ENCODE measurements at places on chromosomes 4 and X. TPM values are rescaled to one million over a fixed set of nuclear protein-coding genes. Genes with fewer than 3 reads are reported as not detected.

Gene SPANXA1
- not detected for total RNA-seq

Gene GYPE
- total RNA-seq = not detected

Gene SMPX
- total RNA-seq = not detected

Gene TIMM17B
- total RNA-seq = 41.5 TPM

DNA sequence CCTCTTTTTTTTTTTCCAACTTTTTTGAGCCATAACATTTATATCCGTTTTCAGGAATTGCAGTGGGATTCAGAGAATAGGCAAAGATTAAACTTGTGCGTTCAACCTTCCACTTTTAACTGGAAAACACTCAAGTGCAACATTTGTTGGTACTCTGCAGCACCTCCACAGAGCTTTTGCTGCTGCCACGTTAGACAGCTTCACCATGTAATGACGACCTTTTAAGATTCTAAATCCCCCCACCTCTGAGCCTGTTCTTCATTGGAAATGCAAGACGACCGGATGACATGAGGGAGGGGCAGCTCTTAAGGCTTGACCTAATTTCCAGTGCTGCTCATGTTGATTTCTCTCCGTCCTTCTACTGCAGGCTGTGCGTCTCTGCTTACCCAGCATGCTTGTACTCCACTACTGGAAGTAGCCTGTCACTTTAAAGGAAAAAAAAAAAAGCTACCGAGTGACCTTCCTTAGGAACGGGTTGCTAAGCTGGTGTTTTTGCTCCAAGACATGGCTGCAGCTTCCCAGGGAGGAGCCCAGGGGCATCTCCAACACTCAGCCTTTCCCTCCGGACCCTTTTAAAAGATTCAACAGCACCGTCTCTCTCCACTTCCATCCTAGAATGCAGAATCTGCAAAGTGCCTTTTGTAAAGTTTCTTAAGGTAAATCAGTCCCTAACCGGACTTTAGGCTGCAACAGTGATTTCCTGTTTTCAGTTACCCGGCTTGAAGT, at the start of gene CC2D2A:
Gene CC2D2A (plus strand): TSS at position 481 of the 726 bp plus-strand sequence. CDS start 6,051 bp downstream, outside the sequence.
- no peak for DNase-seq

DNA sequence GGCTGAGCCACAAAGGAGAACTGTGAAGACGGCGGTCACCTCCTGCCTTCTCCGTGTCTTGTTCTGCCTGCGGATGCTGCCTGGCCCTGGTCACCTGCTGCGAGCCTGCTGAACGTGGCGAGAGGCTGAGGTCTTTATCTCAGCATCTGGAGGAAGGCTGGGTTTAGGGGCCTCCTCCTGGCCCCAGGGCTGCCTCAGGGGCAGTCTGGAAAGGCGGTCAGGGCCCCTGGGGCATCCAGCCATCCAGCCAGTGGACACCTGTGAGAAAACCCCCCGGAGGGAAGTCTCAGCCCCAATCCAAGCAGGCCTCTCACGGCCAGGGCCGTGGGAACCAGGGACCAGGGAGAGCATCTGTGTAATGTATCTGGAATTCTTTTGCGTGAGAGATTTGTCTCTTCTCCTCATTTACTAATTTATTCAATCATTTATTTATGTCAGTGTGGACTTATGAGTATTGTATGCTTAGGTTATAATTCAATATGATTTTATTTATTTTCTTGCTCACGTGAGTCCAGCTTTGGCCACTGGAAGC, 11.3 kb downstream of the PDE6B start:
- DNase-seq = no peak

GRCh38 chr4:88230461-88230891, 53.9 kb downstream of the PPM1K start:
- no peak for DNase-seq

DNA sequence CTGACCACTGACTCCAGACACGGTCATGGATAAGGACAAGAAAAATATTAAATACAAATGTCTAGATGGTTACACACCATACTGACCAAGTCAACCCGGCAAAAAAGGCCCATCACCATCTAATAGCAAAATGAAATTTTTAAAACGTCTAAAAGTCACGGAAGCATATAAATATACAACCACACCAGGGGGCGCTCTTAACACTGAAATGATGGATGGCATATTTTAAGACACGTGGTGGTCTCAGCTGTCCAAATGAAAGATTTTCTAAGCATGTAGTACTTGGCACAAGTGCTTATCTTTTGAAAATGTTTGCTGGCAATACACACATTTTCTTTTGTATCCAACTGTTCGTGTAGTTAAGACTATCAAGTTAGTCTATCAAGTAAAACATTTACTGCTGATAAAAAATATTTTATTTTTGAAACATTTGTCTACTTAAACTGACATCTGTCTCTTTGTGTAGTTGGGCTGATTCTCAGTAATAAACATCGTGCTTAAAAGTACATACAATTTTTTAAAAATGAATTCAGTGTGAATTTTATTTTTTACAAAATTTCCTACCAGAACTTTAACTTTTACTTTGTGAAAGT, 64.6 kb downstream of the COX7B2 start:
- no peak for DNase-seq

DNA sequence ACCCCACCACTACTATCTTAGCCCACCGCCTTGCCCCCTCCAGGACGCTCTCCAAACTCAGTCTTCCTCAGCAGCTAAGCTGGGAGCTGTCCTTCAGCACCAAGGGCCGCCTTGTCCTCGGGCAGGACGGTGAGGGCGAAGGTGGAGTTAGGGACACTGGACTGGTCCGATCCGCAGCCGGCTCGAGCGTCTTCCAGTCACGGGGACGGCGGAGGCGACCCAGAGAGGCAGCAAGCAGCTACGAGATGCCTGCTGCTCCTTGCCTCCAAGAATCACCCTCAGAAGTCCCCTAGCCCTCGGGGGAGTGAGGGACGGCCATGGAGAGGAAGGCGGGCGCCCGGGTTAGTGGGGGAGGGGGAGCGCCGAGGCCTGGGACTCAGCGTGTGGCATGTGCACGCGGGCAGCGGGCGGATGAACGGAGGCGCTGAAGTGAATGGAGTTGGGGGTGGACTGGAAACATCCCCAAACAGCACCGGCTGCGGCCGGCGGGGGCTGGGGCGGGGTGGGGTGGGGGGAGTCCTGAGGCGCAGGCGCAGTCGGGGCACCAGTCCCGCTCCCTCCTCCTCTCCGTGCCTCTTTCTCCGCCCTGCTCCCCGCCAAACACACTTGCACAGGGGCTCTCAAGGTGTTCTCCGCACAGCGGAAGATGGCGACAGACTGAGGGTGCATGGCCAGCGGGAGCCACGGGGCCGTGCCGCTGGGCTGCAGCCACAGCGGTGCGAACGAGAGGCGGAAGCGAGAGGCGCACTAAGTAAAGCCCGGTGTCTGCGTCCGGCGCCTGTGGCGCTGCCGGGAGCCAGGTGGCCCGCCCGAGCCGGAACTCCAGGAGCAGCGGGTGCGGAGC, at the start of gene NALF2:
Gene NALF2 (plus strand): TSS at position 545 of the 844 bp plus-strand sequence. CDS start 957 bp downstream, outside the sequence.
- no peak for DNase-seq

- no peak for DNase-seq
Observed at GRCh38 chr4:164904941-164905340, 28.0 kb downstream of the APELA start.

DNA sequence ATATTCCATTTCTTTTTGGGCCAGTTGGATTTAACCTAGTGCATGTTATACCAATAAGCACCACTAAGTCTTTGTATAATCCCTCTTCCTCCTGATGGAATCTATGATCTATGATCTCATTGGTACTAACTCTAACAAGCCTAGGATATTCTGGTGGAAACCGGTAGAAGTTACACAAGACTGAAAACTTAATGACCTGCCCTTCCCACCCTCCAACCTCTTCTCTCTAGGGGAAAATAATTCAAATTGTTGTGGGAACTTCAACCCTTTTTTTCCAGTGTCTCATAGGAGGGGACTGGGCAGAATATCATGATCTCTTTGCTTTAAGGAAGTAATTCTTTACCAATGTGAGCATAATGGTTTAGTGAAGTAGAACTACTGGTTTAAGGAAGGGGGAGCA, 289.5 kb upstream of the BOD1L1 start:
- DNase-seq = no peak

DNA sequence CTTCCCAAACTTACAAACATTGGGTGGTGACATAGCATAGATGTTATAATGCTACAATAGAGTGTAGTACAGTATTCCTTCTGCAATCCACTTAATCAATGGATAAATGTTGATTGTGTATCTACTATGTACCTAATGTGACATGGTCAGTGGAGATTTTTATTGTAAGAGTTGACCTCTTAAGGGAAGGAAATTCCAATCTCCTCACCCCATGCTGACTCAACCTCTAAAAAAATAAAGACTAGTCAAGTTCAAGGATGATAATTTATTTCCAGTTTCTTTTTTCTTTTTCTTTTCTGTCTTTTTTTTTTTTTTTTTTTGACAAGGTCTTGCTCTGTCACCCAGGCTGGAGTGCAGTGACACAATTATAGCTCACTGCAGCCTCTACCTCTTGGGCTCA, 206.5 kb upstream of the STS start:
- no peak for DNase-seq

GRCh38 chr4:142044271-142044670, 407.9 kb downstream of the IL15 start:
- DNase-seq = no peak

GRCh38 chr4:21778702-21779101, 169.9 kb downstream of the KCNIP4 start:
- no peak for DNase-seq

- no peak for DNase-seq
Observed at GRCh38 chr4:168886351-168886750, 123.7 kb downstream of the CBR4 start.

- no peak for DNase-seq
Observed at GRCh38 chr4:175176710-175177109, 258.6 kb downstream of the ADAM29 start.

DNA sequence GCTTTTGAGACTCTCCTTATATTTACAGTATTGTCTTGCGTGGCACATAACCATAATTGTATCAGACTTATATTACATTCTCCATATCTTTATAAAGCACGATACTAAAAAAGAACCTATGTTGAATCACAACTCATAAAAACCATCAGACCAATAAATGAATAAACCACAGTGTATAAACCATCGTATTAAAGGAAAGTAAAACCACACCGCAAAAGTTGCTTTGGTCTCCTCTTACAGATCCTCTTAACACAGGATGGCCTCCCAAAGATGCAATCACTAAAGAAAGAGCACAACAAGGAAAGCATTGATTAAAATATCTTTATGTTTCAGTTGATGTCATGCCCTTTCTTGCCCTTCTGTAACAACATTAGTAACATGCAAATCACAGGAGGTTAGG, 437.9 kb downstream of the AFF2 start:
- DNase-seq = no peak

DNA sequence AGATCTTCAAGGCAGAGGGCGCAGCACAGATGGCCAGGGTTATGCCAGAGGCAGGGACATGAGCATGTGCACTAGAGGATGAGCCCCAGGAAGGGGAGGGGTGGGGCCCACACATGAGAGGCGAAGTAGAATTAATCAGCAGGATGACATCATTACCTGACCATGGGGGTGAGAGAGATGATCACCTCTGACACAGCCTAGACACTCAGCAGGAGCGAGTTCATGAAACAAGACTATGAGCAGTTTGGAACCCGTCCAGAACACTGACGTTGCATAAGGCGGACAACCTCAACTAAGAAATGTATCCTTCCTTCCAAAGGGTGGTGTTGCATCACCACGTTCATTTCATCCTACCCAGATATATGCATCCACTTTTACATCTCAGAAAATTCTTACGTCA, 446.7 kb upstream of the TENM3 start:
- no peak for DNase-seq

- no peak for DNase-seq
Observed at GRCh38 chrX:149825424-149825823, 43.7 kb downstream of the MAGEA9 start.

GRCh38 chr4:48603366-48604003, 113.4 kb downstream of the ZAR1 start:
- DNase-seq = no peak

GRCh38 chr4:106762666-106763443, 273.3 kb downstream of the DKK2 start:
- DNase-seq = no peak

DNA sequence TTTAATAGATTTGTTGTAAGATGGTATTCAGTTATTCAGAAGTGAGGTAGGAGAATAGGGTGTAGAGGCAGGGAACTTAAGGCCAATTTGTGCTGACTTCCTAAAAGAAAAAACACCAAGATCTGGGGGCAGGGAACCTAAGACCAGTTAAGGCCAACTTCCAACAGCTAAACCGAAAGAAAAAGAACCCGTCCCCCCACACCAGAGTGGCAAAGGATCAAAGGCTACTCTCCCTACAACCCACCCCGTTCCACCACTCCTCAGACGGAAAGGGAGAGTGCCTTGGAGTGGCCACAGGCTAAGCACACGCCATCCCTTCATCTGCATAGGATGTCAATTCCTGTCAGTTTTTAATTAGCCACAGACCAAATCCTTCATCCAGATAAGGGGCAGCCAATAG, 3.7 kb upstream of the ZNF718 start:
- DNase-seq = no peak

DNA sequence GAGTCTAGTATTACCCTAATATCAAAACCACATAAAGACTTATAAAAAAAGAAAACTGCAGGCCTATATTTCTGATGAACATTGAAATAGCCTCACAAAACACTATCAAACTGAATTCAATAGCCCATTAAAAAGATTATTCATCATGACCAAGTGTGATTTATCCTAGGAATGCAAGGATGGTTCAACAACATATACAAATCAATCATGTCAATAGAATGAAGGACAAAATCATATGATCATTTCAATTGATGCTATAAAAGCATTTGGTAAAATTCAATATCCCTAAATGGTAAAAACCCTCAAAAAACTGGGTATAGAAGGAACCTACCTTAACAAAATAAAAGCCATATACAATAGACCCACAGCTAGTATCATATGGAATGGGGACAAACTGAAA, 797.9 kb upstream of the INTU start:
- no peak for DNase-seq

DNA sequence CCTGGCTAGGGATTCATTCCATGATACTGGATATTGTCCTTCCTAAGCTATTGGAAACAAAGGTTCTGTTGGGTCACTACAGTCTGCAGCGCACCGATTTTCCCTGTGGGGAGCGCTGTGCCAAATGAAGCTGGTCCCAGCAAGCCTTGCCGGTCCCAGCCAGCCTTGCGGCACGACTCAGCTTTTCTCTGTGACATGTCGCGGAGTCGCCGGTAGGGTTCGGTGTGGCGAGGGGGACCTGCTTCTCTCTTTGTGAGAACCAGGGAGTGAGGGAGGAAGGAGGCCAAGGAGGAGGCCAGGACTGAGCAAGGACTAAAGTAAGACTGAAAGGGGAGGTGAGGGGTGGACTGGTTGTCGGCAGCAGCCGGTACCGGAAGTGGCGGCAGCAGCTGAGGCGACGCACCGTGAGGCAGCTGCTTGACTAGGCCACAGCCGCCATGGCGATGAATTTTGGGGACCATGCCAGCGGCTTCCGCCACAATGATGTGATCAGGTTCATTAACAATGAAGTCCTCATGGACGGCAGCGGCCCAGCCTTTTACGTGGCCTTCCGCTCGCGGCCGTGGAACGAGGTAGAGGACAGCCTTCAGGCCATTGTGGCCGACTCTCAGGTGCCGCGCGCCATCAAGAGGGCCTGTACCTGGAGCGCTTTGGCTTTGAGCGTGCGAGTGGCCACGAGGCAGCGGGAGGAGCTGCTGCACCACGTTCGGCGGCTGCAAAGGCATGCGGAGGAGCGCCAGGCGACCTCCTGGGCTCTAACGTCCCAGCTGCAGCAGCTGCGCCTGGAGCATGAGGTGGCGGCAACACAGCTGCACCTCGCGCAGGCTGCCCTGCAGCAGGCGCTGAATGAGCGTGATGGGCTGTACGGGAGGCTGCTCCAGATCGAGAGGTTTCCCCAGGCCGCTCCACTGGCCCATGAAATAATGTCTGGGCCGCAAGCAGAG, at the start of gene TEX13D:
Gene TEX13D (plus strand): TSS at position 180 of the 944 bp plus-strand sequence. CDS start 258 bp downstream, at position 438.
- DNase-seq = no peak
